Stimulated activated CD4-positive, alpha-beta T cell treated with anti-CD3 and anti-CD28 coated beads, Interleukin-2, amount 100 ng/mL, for 48 hours (primary cell): ENCODE measurements at places on chromosomes 3 and 15.

GRCh38 chr3:193554811-193555210 lies at the start of gene ATP13A4:
Gene ATP13A4, minus strand, starts transcription at chr3:193554895. Its CDS starts 96 bp downstream, at chr3:193554799.
- DNase-seq = no peak

GRCh38 chr15:23567921-23568320 lies 2.4 kb downstream of the MKRN3 start:
- DNase-seq = no peak

DNA sequence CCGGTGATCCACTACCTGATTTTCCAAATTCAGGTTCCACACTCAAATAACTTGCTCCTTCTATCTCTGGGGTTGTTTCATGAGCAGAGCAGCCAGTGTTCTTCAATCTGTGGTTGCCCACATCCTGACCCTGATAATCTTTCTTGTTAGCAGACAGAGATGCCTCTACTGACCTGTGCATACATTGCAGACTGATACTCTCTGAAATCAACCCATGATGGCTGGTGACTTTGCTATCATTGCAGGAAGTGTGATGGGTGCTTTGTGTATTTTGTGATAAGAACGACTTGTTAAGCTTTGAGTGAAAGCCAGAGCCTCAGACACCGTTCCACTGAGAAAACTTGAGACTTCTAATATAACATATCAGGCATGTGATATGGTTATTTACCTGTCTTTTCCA lies 39.9 kb downstream of the GATM start:
- no peak for DNase-seq

DNA sequence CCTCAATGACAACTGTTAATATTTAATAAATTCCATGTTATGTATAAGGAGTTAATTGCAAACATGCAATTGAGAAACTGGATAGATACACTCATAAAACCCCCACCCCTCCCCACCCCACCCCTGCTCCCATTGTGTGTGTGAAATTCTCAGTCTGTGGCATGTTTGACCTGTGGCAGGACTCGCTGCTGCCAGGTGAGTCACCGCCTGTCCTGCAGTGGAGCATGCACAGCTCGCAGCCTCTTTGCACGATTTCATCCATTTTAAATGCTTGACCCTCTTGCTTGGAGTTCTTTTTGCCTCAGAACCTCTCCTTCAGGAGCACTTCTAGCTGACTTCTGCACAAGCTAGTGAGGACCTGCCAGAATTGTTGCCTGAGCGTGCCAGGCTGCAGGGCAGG lies 5.3 kb upstream of the APEH start:
- DNase-seq = no peak

DNA sequence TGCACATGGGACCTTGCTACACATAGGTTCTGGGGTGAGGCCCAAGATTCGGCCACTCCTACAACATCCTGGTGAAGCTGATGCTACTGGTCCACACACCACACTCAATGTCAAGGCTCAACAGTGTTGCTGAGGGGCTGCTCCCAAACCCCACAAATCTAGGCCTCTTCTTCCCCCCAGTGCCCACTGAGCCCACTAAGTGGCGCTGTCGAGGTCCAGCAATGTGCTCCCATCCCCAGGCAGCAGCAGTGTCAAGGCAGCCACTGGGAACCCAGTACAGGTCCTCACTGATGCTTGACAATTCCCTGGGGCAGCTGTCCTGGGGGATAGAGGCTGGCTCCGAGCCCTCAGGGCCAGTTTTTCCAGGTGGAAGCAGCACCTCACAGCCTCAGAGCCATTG lies 21.5 kb downstream of the SCN5A start:
- DNase-seq = no peak

- DNase-seq = no peak
These were observed 82.0 kb upstream of the XXYLT1 start for GRCh38 chr3:195352895-195353488.
